ENCODE measurements at places on chromosomes 6 and 20.

DNA sequence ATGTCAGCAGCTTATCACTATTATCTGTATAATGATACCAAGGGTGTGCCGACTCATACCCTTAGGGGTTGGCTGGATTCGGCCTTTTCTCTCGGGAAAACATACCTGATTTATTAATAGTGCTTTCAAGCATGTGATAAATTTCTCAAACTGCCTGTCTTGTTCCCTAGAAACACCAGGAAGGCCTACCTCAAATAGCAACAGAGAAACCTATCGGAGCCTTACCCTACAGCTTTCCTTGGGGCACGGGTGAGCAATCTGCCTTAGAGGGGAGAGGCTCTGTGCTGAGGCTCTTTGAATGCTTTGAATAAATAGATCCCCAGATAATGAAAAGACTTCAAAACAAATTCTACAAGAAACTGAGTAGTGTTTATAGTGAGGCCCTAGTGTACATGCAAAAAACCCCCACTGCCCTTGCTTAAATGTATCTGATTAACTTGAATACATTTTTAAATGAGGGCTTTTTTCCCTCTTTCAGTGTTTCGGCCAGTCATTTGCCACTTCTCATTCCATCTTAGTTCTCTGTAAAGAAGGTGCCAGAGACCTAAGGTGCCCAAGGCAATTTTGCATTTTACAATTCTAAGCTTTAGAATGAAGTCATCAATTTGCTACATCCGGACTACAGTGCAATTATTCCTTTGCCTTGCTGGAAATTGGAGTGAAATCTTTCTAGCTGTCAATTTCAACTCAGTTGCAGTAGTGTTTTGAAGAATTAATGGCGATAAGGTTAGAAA, 320.1 kb downstream of the ESR1 start:
- DNase-seq, result no peak

DNA sequence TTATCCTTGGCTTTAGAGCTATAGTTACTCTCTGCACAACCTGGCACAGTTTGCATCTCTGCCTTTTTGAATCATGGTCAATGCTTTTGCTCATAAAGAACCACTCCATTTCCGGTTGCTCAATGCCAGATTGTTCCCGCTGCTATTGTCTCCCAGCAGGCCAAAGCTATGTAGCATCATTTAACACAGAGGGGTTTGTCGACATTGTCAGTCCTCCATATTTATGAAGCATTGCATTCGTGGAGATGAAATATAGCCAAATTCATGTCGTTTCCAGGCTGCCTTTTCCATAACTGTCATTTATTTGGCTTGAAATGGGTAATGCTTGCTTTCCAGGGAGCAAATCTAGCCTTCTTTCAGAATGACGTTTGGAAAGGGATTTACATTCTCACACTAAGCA, 598.8 kb downstream of the EPHA7 start:
- no peak for DNase-seq

GRCh38 chr6:169654598-169655391, 47.0 kb downstream of the WDR27 start:
- DNase-seq, result peak; percentile 82

DNA sequence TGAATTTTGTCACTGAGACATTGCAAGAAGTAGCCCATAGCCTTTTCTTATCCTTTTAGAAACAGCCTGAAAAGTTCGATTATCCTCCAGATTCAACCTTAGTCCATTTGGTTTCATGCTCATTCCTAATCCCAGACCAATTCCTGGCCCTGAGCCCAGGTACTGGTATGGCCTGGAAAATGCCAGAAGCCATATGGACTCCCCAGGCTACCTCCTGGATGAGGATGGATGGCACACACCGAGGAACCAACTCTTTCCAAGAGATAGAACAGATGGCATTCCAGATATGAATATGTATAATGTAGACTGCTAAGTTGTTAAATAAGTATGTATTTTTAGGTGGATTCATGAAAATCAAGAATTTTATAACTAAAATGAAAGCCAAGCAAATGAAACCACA, 51.6 kb upstream of the SNAP25 start:
- no peak for DNase-seq

- no peak for DNase-seq
Observed at GRCh38 chr6:57283911-57284455, 33.4 kb upstream of the PRIM2 start.

GRCh38 chr6:33616913-33617312, 4.2 kb upstream of the ITPR3 start:
- no peak for DNase-seq

DNA sequence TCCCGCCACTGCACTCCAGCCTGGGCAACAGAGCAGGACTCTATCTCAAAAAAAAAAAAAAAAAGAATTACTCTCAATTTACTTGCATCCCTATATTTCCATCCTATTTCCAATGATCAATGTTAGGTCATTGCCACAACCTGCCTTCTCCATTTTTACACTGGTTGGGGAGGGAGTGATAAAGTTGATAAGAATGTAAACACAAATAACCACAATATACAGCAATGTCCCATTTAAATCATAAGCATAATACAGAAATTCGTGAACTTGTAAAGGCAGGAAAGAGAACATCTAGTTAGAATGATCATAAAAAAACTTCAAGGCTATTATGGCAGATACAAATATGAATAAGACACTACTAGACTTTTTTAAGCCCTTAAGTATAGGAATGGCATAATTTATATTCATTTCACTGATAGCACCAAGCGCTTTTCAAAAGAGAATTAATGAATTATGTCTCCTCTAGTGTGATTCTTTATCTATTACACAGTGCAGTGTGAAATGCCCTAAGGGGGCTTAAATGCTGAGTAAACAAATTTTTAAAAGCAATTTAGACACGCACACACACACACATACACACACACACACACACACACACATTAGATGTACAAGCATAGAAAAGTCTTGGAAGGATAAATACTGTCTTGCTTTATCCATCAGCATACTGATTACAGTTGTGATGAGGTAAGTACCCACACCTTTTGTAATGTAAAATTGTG, 33.5 kb upstream of the RAB23 start:
- no peak for DNase-seq

- no peak for DNase-seq
Observed at GRCh38 chr20:57970116-57970515, 258.3 kb downstream of the ANKRD60 start.

DNA sequence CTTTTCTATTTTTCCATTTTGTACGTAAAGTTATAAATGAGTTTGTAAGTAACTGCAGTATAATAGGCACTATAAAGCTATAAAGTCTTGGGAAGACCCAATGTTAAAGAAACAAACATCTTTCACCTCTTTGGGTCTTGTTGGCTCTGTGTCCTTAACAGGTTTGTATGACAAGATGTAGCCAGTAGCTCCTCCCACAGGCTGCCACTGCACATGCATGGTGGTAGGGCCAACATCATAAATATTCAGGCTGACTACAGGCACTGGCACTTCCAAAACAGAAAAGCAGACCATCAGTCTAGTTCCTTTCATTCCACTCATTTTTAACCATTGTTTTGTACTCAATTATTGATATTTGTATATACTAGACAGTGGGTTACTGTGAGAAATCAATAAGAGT, 59.9 kb downstream of the COL12A1 start:
- no peak for DNase-seq

DNA sequence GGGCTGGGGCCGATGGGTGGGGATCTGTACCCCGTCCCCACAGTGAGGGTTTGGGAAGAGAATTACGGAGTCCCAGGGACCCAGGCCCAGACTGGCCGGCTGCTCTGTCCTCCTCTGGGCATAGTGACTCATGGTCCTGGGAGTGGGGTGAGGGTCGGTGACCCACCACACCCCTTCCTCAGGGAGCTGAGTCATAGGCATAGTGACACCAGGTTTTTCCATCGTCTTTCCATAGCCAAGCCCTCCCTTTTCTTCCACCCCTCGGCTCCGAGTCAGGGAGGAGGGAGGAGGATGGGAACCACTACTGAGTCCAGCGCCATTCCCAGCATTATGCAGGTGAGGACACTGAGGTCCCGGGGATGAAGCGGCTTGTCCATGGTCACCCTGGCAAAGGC, 8.9 kb downstream of the CYP21A2 start:
- DNase-seq, result peak; percentile 58

GRCh38 chr6:41656002-41656691, 17.9 kb downstream of the MDFI start:
- DNase-seq, result no peak

DNA sequence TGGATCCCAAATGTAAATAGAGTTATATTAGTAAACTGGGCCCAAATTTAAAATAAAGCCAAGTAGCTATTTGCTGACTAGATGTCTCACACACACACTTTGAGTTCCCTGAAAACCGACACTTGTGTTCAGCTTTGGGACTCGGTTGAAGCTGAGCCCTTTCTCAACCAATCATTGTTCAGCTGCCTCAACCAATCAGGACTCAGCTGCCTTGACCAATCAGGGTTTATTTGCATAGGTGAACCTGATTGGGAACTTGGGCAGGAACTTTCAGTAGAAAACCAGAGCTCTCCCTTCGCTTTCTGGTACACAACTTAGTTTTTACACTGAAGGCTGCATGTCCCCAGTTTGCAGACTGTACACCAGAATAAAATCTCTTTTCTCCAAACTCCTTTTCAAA, 301.7 kb downstream of the FOXA2 start:
- no peak for DNase-seq

DNA sequence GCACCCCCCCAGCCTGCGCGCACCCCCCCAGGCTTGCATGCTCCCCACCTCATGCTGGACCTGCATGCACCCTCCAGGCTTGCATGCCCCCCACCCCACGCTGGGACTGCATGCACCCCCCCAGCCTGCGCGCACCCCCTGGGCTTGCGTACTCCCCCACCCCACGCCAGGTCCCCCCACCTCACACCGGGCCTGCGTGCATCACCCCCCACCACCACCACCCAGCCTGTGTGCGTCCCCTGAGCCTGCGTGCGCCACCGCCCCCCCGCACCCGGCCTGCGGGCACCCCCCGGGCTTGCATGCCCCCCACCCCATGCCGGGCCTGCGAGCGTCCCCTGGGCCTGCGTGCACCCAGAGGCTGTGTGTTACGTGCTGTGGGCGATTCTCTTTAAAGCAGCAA, 61.0 kb upstream of the SLCO4A1 start:
- DNase-seq, result no peak

GRCh38 chr6:163711615-163712565, 297.4 kb downstream of the QKI start:
- DNase-seq, result peak; percentile 78

DNA sequence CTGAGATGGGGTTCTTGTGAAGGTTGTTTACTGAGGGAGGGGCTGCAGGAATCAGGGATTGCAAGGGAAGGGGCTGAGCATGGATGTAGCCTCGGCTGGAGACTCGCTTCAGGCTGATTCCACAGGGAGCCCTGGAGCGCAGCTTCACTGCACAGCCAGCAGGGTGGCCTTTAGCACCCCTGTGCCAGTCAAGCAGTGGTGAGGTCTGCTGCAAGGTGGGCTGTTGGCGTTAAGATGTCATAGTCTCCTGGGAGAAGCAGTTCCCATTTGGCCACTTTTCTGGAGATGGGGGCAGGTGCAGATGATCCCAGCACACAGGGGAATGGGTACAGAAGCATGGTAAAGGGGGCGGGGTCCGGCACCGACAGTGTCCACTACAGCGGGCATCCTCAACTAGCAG, 126.3 kb downstream of the TOX2 start:
- DNase-seq, result no peak

- DNase-seq, result no peak
Observed at GRCh38 chr20:62977613-62978560, 25.4 kb downstream of the SLC17A9 start.

DNA sequence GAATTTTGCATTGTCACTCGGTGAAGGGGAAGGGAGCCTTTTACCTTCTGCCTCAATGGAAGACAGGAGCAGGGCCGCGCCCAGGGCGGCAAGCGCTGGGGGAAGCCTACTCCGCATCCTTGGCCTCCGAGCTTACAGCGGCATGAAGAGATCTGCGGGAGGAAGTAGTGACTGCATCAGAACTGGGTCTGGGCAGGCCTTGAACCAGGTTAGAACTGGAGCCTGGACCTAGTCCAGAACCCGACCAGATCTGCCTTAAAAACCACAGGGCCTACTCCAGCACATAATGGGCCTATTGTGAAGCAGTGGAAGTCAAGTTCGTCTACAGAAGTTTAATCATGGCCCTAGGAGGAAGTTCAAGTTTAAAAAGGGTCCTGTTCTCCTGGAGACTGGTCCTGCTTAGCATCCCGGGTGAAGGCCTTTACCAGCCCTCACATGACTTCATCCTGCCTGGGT, 3.1 kb downstream of the COL12A1 start:
- DNase-seq, result no peak

DNA sequence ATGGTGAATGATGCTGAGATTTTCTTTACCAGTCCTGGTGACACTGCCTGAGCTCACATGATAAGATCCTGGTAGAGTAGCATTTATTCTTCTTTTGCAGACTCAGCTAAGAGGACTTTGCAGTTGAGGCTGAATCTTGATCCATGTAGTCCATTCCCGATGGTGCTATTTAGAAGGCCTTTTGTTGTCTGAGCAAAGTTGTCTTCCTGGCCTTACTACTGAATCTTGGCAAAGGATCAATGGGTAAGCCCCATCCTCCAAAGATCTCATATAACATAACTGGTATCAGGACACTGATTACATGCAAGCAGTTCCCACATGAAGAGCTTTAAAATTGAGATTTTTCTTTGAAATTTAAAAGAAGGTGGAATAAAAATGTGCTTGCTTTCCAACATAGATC, 291.6 kb downstream of the SOX4 start:
- peak; percentile 4 for DNase-seq

DNA sequence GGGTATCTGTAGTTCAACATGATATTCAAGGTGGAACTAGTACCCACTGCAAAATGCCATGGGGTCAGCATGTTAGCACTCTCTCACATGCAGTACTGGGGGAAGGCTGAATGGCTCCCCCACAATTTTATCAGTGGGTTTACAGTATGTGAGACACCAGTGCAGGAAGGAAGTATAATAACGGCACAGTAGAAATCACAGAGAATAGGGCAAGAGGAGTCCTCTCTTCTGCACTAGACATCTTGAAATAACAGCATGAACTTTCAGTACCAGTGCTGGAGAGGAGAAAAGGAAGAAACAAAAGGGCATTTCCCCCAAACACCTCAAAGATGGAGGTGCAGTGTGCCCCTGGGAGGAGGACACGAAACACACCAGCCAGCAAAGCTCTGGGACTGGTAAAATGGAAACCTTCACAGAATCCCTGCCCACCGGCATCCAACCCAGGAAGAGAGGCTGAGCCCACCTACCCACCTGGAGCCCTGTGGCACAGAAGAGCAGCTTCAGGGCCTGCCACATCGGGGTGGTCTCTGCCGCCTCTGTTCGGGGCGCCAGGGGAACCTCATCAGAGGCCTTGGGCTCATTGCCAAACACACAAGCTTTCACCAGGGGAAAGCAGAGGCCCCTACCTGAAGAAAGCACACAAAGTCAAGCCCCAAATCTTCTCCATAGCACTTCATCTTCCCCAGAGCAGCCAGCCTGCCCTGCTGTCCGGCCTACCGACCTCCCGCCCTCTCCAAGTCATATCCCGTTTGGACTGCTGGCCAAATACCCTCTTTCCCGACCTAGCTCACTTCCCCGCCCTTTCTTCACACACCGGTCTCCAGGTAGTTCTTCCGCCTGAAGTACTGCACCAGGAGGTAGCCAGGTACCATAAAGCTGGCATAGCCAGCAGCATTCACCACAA, 1.2 kb downstream of the SLC35B2 start:
- DNase-seq, result no peak

GRCh38 chr20:18014411-18014810, 43.3 kb downstream of the OVOL2 start:
- DNase-seq, result no peak
